Activated effector memory CD4-positive, alpha-beta T cell treated with Interleukin-2 at 50 U/mL for 16 hours (primary cell): ENCODE measurements at places on chromosomes 7 and 10.

GRCh38 chr7:18610331-18610948 lies 114.9 kb downstream of the HDAC9 start:
- no peak for DNase-seq

- no peak for DNase-seq
Measured at GRCh38 chr10:42976351-42977031, 100.4 kb upstream of the RET start.

DNA sequence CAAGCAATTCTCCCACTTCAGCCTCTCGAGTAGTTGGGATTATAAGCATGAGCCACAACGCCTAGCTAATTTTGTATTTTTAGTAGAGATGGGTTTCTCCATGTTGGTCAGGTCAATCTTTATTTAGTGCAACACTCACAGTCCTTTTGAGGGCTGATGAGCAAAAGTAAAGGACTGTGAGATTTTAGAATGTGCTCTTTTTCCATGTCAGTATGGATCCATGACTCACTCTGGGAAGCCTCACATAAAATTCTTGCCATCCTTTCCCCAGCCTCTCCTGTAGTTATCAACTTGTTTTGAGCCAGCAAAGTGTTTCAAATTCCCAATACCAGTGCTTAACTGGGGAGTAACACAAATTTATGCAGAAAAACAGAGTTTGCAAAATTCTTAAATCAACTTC lies 135.8 kb upstream of the CXCL12 start:
- DNase-seq, result no peak

GRCh38 chr10:61452151-61452651 lies 980 bp downstream of the TMEM26 start:
- no peak for DNase-seq
